ENCODE measurements at places on chromosomes 6 and 20.

DNA sequence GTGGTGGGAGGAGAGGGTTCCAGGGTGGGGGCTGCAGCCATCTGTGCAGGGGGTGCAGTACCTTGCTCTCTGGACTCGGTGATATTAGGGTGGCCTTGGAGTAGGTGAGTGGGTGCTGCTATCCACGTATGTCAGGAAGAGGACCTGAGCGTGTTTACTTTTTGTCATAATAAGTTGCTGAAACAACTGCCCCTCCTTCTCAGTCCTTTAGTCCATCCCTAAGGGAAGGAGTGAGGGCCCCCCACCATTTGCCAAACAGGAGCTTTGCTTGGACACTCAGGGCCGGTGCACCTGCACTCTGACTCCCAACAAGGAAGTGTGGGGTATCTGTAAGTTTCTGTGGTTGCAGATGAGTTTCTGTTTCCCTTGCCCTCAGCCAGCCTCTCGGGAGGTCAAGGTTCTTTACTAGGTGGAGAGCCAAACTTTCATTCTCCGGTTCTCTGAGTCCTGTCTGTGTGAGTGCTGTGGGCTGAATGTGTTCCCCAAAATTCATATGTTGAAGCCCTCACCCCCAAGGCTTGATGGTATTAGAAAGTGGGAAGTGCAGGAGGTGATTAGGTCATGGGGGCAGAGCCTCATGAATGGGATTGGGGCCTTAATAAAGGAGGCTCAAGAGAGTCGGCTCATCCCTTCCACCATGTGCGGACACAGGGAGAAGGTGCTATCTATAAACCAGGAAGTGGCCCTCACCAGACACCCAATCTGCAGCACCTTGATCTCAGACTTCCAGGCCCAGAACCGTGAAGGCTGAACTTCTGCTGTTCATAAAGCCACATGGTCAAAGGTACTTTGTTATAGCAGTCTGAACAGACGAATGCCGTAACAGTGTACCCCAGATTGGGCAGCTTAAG, 19.6 kb upstream of the CCR6 start:
- no peak for DNase-seq

- no peak for DNase-seq
Observed at GRCh38 chr20:51452091-51452613, 90.4 kb downstream of the NFATC2 start.

DNA sequence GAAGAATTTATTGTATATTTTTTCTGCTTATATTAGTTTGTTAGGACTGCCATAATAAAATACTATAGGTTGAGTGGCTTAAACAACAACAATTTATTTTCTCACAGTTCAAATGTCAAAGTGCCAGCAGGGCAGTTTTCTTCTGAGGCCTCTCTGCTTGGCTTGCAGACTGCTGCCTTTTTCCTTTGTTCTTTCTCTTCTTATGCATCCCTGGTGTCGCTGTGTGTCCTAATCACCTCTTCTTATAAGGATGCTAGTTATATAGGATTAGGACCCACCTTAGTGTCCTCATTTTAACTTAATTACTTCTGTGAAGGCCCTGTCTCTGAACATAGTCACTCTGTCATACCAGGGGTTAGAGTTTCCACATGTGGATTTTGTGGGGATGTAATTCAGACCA, 354.4 kb downstream of the NKAIN2 start:
- DNase-seq = no peak

DNA sequence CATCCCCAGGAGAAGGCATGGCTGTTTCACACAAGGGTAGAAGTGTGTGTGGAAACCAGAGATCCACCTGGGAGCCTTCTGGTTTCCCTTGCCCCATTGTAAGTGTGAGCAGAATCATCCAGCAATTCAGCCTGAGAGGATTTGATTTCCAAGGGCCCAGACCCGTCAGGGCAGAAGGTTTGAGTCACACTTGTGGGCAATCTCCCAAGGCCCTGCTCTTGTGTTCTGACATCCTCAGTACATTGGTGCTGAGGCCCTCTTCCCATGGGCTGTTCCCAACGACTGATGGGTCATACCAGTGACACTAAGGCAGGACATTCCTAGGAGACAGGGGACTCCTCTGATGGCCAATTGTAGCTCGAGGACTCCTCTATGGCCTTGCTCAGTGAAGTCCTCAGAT, 58.2 kb upstream of the POLR1H start:
- no peak for DNase-seq

- no peak for DNase-seq
Observed at GRCh38 chr6:101443315-101443714, 49.8 kb downstream of the GRIK2 start.

DNA sequence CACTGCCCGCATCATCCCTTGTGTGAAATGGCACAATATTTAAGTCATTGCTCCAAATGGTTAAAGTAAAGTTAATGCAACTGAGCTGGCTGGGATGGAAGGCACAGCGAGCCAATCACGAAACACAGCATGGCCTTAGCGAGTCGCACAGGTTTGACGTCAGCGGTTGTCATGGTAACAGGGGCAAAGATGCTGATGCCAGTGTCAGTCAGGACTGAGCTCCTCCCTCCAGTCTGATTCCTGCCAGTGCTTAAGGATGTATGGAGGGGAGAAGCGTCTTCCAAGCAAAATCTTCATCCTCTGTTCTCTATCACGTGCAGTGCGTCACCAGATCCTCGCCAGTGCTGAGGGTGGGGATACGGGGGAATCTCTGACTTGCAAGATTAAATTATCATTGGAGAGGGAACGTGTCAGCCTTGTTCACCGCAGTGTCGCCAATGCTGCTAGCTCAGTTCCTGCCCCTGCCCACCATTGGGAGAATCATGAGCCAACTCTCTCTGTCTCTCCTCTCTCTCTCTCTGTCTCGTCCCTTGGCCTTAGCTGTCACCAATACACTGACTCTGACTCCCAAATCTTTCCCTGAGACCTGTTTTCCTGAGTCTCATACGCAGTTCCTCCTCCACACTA, 24.5 kb downstream of the TSPYL4 start:
- DNase-seq = peak; percentile 17

GRCh38 chr20:57746201-57746600, 36.4 kb upstream of the PMEPA1 start:
- DNase-seq = no peak

DNA sequence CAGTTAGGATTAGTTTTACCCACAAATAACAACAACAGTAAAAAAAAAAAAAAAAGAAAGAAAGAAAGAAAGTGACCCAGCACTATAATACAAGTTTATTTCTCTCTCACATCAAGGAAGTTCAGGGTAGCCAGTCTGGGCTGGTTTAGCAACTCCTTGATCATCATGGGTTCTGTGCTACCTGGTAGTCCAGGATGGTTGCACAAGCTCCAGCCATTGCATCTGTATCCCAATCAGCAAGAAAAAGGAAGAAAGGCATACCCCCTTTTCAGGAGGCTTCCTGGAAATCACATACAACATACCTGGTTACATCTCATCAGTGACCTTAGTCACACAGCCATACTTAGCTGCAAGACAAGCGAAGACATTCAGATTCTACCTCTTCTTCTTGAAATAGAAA, 128.5 kb downstream of the MTHFD1L start:
- DNase-seq = no peak

DNA sequence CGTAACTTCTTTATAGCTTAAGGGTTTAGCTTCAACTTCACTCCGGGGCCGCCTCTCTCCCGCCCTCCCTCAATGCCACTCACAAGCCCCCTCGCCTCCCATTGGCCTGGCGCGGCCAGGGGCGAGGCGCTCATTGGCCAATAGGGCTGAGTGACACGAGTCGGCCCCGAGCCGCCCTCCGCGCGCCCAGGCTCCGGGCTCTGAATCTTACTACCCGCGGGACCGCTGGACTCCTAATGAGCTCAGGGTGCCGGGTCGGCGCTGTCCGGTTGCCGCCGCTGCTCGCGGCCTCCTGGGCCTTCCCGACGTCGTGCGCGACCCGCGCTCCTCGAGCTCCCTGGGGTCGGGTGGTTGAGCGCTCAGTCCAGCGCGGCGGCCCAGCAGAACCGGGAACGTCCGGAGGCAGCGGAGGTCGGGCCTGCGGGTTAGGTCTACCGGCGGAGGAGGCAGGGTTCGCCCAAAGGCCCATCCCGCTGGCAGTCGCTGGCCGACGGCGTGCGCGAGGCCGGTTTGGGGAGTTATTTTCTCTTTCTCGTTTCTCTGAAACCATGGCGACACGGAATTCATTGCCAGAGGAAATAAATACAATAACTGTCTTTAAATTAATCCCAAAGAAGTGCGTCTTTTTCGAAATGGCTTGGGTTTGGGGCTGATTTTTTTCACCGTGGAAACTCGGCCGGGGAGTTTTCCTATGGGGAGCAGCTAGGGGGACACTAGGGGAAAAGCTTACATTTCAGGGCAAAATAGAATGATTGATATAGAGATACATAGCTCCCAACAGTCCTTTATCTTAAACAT, at the start of gene SIM1:
SIM1 (minus strand) TSS at position 19 of the 798 bp plus-strand sequence. CDS start 1,453 bp downstream, outside the sequence.
- no peak for DNase-seq

DNA sequence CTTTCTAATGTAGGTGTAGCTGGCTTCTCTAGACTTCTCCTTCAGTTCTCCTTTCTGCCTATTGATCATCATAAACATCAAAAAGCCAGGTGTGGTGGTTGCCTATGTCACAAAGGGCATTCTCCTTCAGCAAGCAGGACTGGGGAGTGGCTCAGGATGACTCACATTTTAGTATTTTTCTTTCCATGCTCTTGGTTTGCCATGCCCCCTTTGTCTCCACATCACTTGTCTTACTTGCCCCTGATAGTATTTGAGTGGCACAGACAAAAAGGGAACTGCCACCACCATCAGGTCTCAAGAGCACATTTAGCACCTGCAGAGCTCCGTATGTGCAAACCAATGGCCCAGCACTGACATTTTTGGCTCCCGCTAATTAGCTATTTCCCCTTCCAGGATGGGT, 698.8 kb downstream of the DHX35 start:
- no peak for DNase-seq

DNA sequence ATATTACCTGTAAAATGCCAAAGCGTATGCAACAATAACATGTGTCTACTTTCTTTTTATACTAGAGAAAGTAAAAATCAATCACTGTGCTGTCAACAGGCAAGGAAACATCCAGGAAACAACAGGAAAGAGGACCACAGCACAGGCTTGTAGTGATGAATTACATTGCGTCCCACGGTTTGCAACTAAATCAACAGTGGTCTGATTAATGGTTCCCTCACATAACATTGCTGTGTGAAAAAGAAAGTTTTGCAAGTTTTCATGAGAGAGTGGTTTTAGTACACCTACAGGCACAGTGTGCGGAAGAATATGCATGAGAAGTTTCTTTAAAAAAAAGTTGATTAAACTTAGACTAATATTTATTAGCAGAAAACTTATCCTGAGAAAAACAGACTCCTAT, 329.5 kb upstream of the HSF2 start:
- DNase-seq = no peak

GRCh38 chr20:16066571-16066970, 506.7 kb downstream of the KIF16B start:
- no peak for DNase-seq

GRCh38 chr6:31569861-31570536, 2.1 kb upstream of the LTA start:
- no peak for DNase-seq

- DNase-seq = no peak
Observed at GRCh38 chr6:161195386-161195785, 78.5 kb downstream of the AGPAT4 start.

DNA sequence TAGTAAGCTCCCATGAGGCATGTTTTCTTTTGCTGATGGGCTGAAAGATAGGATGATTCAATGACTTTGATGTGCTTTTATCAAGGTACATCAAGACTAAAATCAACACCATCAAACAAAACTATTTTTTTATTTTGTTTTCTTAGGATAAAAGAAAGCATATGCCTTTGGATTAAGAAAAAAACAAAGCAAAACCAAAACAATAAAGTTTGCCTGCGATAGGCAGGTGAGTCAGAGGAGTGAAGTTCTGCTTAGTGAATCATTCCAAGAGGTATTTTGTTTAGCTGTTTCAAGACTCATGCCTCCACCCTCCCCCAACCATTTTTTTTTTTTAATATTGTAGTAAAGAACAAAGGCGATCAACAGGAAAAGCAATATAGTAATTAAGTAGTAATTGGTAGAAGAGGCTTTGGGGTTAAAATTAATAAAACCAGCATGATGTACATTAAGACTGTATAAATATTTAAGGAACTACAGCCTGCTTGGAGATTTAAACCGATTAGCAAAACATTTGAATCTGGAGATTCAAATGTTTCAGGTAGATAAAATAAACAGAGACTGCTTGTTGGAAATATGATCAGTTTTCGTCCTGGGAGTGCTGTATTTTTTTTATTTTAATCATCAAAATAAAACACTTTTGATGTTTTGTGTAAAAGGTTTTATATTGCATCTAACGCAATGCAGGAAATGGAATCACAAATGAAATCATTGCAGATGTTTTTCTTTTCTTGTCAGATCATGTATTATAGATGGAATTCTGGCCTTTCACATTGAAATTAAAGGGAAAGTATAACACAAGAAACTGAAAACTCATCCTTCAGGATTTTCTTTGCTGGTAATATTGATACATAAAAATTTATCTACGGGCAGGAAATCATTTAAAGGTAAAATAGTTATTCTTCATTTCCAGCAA, 482.3 kb upstream of the MANEA start:
- DNase-seq = no peak

DNA sequence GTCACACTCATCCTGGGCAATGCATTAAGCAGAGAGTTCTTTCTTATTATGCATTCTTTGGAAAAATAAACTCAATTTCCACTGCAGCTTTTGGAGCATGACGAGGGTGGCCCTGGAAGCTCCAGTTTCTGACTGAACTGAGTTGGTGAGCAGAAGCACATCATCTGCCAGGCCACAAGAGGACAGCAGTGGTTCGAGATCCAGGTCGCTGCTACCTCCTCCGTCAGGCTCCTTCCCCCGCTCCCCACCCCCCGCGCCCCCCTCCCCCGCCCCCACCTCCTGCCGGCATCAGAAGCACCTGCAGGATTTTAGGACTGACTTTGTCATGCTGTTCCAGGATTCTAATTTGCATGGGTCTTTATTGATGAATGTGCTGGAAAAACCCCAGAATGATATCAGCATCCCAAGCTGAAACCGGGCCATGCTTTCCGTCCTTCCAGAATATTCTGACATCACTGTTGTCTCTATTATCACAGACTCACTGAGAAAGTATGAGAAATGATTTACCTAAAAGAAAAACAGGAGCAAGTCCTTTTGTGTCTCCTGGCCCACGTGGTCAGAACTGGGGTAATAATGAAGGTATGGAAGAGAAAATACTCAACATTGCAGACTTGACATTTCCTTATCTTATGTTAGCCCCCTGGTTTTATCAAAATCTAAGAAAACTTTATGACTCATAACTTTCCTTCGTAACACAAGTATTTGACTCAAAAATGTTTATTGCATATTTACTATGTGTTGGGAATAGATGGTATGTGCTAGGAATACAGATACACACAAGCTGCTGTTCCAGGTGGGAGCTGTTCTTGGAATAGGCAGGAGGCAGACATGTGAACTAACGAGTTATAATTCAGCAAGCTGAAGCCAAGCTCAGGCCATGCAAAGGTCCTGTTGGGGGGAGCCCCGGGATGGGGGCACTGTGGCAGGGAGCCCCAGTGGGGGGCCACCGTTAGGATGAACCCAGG, 220.2 kb upstream of the EXOC2 start:
- no peak for DNase-seq

GRCh38 chr6:90914312-90914711, 327.4 kb upstream of the MAP3K7 start:
- no peak for DNase-seq

GRCh38 chr6:34148631-34149451, 3.0 kb upstream of the GRM4 start:
- no peak for DNase-seq

GRCh38 chr20:64241061-64241460, 14.5 kb upstream of the PCMTD2 start:
- DNase-seq = no peak

GRCh38 chr6:32912951-32913350, 27.9 kb downstream of the HLA-DMB start:
- no peak for DNase-seq
